ENCODE measurements at places on chromosomes 3 and 15.

DNA sequence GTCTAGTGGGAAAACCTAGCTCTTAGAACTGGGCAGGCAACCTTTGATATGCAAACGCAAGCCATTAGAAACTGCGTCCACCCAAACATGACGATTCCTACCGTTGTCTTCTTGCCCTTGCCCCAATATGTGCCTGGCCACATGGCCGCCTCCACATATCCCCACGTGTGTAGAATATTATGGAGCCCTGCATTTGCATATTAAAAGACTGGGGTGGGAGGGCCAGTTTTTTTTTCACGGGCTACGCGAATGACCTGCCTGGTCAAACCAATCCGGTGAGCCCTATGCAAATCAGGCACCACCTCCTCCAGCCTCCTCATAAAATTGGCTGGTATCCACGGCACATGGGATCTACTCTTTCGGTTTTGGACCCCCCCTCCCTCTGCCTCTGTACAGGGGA lies 381.0 kb upstream of the RGMA start:
- DNase-seq, result no peak

- DNase-seq, result no peak
These were observed 12.8 kb upstream of the TM4SF1 start for GRCh38 chr3:149390294-149390693.

DNA sequence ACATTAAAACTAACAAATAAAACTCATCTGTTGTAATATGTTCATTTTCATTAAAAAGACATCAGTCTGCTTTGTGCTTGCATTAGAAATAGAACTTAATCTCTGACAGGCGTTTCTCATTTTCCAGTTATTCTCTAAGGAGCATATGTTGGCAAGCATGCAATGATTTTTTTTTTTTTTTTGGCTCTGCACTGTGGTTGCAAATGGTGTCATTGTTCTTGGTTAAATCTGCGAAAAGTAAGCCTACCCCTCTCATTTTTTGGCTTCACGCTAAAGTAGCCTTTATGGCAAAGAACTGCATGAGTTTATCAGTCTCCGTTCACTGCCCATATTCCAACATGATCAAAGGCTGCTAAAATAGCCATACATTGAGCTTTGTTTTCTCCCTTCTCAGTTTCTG lies 403.2 kb downstream of the MECOM start:
- no peak for DNase-seq

DNA sequence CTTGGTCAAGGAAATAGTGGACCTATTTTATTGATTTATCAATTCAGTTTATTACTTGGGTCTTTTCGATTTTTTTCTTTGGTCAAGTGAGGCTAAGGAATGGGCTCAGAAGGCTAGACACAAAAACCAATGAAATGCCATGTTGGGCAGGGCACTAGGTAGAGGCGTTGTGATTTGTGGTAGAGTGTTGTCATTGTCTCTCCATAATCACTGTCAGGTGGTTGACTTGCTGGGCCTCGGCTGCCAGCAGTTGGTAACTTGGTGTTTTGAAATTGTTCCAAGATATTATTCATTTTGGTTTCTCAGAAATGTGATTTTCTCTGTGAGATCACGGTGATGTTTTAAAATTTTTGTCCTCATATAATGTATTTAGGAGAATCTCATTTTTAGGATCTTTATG lies 173.6 kb downstream of the KLHL25 start:
- DNase-seq, result no peak

GRCh38 chr15:42119446-42119760 lies 25.0 kb upstream of the PLA2G4D start:
- no peak for DNase-seq

DNA sequence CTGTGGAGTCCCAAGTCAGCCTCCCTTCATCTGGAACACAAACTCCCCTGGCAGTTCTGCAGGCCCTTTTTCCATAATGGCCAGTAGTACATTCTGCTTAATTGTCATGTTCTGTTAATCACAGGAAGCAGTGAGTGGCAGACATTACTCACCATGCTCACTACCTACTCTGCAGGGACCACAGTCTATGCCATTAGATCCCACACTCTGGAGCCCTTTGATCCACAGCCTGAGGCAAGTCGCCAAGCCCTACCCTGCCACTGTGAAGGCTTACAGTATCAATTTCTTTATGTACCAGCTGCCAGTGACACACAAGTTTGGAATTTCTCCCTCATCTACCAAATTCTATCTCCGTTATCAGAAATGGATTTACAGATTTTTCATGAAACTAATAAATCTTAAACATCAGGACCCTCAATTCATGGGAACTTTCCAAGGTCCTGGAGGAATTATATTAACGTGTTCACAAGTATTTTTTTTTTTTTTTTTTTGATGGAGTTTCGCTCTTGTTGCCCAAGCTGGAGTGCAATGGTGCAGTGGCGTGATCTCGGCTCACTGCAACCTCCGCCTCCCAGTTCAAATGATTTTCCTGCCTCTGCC lies 20.6 kb upstream of the WWTR1 start:
- DNase-seq, result peak; percentile 39

- DNase-seq, result no peak
These were observed 50.5 kb upstream of the GK5 start for GRCh38 chr3:142275856-142276255.

DNA sequence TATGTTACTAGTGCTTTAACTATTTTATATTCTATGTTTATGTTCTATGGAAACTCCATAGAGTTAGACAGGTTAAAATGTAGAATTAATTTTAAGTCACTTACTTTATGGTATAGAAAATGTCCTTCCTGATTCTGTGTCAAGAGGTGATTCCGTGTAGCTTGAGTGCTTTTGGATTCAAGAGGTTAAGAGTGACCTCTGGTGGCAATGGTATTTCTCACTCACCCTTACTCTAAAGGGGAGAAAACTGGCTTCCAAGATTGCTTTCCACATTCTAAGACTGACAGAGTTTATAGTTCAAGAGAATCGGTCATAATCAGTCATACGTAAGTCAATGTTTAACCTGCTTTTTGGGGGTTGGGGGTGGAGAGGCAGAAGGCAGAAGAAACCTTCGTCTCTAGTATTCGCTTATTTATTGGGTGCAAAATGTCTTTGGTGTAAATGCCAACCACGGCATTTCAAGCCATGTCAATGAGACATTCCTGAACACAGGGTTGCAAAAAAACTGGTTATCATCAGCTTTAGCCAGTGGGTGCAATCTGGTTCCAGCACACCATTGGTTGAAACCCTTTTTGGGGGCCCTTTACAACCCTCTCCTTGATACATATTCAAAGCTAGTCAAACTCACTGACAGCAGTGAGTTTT lies 92.0 kb upstream of the VGLL3 start:
- peak; percentile 34 for DNase-seq
